ENCODE measurements at places on chromosomes 2 and 18. TPM values are rescaled to one million over a fixed set of nuclear protein-coding genes. Genes with fewer than 3 reads are reported as not detected.

- DNase-seq, result peak; percentile 69
These were observed 47.8 kb downstream of the SLC4A3 start for GRCh38 chr2:219675221-219675620.

DNA sequence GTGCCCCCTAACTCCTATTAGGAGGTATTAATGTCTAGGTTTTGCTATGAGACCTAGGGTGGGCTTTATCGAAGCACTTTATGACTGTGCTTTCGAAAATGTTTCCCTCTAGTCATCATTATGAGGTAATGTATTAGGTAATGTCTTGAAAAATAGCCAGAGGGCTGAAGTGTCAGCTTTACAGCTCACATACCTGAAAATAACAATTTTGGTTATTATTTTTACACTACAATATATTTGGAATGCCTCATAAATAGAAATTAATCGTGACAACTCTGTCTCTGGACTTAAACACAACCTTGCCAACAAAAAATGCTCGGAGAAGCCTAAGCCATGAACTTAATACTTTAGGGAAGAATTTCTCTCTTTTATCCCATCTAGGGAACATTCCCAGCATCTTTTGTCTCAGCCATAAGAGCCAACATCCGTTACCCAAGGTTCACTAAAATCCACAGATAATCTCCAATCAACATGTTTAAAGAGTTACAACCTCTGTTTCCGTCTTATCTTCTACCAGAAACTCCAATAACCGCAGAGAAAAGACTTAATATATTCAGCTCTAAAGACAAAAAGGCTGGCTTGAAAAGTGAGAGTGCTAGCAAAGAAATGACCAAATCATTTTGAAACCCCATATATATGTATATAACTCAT is 130.9 kb upstream of the RND3 start:
- no peak for DNase-seq

- no peak for DNase-seq
These were observed 24.3 kb upstream of the FAP start for GRCh38 chr2:162267496-162267895.

GRCh38 chr2:45171136-45171501 is 161.9 kb upstream of the SIX2 start:
- DNase-seq, result peak; percentile 75

DNA sequence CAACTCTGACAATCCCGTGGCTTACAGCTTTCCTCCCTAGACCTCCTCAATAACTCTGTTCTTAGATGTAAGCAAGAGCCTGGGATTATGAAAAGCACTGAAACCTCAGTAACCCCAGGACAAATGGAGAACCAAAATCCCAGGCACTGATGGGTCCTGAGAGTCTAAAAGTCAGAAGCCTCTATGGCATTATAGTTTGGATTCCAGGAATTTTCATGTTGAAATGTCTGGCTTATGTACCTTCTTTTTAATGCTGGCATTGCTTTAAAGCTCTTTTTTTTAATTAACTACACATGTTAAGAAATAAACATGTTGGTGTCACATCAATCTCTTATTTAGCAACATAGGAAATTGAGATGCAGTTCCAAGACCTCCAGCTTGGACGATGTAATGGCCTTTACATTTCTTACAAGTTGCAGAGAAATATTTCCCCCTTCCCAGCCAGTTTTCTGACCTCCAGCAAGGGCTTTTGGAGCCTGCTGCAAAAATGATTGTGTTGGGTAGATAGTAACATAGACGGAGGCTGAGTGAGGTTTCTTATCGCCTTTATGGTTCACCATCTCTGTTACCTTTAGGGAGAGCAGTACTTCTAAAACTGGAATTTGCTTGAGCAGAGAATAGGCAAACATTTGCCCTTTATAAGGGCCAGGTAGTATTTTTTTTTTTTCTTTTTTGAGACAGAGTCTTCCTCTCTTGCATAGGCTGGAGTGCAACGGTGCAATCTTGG is 84.8 kb upstream of the RASGRP3 start:
- peak; percentile 52 for DNase-seq

- no peak for DNase-seq
These were observed 29.1 kb downstream of the NCOA1 start for GRCh38 chr2:24520175-24520574.

GRCh38 chr2:237096911-237097310 is 11.2 kb downstream of the COPS8 start:
- DNase-seq, result no peak

DNA sequence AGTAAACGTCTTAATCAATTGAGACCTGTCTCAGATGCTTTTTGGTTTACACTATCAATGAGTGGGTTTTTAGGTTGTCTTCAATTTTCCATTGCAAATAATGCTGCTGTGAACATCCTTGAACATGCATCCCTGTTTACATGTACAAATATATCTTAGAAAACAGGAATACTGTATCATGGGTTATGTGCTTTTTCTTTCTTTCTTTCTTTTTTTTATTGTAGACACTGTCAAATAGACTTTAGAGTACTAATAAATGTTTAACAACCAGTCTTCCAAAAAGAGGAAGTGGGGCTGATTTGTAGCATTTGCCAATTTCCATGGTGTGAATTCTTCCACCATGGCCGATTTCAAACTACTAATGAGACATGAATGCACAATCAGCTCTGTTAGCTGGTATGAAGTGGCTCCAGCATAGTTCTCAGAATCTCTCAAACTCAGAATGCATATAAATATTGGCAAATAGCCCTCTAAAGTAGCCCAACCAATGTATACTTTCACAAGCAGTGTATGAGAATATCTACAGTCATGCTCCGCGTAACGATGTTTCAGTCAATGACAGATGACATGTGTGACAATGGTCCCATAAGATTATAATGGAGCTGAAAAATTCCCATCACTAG is 50.3 kb upstream of the B3GNT2 start:
- no peak for DNase-seq

GRCh38 chr2:188028739-188029138 is 262.9 kb upstream of the GULP1 start:
- no peak for DNase-seq

GRCh38 chr2:2887772-2888387 is 489.7 kb downstream of the EIPR1 start:
- DNase-seq, result no peak

- DNase-seq, result no peak
These were observed 20.9 kb upstream of the BAZ2B start for GRCh38 chr2:159637240-159637639.

PLEKHH2 gene
- total RNA-seq, result 26.0 TPM

DNAJC5G gene
- not detected for total RNA-seq

DHRS9 gene
- total RNA-seq, result 1.6 TPM

DYSF gene
- total RNA-seq, result 100 TPM

RGPD3 gene
- total RNA-seq, result 1.1 TPM

CROCC2 gene
- not detected for total RNA-seq

PRKAG3 gene
- 19.7 TPM for total RNA-seq
